HS-5 (cell line): ENCODE measurements at places on chromosomes 4 and X.

- no peak for DNase-seq
Observed at GRCh38 chrX:93695981-93696380, 22.0 kb downstream of the FAM133A start.

- no peak for DNase-seq
Observed at GRCh38 chr4:87849612-87850011, 16.8 kb downstream of the MEPE start.

DNA sequence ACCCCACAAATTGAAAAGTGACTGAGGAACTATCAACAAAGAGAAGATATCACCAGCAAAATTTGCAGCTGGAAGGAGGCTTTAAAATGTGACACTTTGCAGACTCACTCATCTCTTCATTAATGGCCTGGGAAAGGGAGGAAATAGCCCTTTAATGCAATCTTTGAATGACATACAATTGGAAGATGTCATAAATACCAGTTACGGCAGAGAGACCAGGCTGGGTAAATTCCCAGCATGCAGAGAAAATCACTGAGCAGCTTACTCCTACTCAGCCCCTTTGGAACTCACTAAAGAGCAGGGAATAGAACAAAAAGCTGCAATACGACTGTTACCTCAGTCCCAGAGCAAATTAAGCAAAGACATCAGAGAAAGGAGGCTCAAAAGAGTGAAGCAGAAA is 238.9 kb downstream of the HS3ST1 start:
- DNase-seq, result no peak

DNA sequence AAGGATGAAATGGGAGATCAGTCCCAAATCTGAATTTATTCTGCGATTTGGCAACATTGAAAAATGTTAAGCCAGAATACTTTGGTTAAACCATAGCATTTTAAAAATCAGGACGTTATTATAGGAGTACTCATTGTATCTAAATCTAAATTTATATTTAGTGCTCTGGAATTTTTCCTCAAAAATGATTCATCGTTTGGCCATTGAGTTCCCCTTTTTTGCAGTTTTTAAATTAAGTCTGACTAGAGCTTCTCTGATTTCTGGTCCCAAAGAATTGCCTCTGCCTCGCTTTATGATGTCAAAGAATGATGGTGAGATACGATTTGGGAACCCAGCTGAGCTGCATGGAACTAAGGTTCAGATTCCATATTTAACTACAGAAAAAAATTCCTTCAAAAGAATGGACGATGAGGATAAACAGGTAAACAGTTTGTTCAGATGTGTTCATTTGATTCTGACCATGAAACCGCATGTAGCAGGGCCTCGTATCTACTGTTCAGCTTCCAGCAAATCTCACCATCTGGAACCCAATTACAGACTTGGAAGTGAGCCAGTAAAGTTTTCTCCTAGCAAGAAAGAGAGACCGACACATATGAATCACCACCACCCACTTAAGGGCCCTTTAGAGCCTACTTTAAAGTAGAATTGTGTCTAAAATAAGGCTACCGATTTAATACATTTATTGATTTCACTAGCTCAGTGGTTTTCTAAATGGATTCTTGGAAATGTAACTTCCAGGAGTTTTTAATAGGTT is 75.6 kb downstream of the REPS2 start:
- DNase-seq, result no peak

- no peak for DNase-seq
Observed at GRCh38 chr4:121370729-121371325, 10.0 kb downstream of the QRFPR start.

GRCh38 chrX:149849787-149850186 is 31.2 kb upstream of the MAGEA8 start:
- DNase-seq, result no peak

- peak; percentile 20 for DNase-seq
Observed at GRCh38 chr4:184534511-184535391, 60.4 kb upstream of the IRF2 start.

GRCh38 chr4:128715616-128716015 is 93.9 kb upstream of the JADE1 start:
- DNase-seq, result peak; percentile 8

- no peak for DNase-seq
Observed at GRCh38 chrX:110251526-110251925, 66.4 kb downstream of the AMMECR1 start.

- DNase-seq, result no peak
Observed at GRCh38 chrX:118630848-118631247, 96.6 kb upstream of the IL13RA1 start.

- DNase-seq, result no peak
Observed at GRCh38 chr4:188341428-188341827, 202.2 kb downstream of the TRIML1 start.

DNA sequence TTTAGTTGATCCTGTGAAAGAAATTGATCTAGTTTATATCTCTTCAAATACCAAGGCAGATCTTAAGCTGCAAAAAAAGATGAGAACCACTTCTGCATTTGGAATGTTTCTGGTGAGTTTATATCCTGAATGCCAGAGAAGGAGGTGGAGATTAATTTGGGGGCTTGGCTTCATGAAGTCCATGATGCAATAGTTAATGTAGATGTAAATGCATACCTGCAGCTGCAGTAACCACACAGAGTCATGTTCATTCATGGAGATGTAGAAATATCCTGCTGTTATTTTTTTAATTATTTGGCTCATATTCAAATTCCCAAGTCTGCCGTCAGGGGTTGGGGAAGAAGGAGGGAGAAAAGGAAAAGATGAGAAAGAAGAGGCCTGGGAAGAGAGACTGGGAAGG is at the start of gene SULT1E1:
TSS of gene SULT1E1 (minus strand) at position 94 of the 400 bp plus-strand sequence. CDS start 2,501 bp downstream, outside the sequence.
- DNase-seq, result no peak

- DNase-seq, result no peak
Observed at GRCh38 chr4:77072195-77072753, 3.5 kb downstream of the CCNI start.

DNA sequence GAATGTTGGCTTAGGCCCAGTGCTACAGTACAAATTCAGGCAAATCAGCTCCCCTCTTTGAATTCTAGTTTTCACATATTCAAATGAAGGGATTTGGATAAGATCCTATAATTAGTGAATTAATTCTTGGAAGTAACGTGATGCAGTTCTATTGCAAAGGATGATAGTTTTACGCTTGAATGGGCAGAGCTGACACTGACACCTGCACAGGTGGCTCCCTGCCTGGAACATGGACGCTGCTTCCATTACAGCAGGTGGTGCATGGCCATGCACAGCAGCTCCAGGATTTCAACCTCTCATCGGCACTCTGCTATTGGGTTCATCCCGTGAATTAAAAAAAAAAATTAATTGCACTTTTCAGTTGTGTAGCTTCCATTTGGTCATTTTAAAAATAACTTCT is 28.4 kb upstream of the RPS6KA6 start:
- no peak for DNase-seq

- no peak for DNase-seq
Observed at GRCh38 chr4:172042714-172043114, 229.5 kb downstream of the GALNTL6 start.

GRCh38 chr4:26806331-26806730 is 54.3 kb upstream of the STIM2 start:
- no peak for DNase-seq

DNA sequence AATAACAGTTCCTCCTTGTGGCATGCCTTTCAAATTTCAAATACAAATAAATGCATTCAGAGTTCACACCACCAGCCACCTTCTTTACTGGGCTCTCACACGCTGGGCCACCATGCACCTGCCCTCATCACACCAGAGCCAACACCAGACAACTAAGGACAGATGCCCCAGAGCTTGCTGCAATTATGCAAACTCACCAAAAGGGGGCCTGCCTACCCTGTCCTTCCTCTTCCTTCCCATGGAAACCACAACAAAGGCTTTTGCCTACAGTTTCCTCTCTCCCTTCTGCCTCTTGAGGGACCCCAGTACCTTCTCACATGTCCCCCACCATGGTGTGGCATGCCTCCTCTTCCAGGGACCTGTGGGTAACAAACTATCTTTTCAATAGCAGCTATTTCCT is 1333.9 kb upstream of the TENM3 start:
- no peak for DNase-seq

GRCh38 chrX:39258331-39258730 is 457.1 kb downstream of the MID1IP1 start:
- DNase-seq, result no peak

- DNase-seq, result no peak
Observed at GRCh38 chr4:78545275-78546246, 6.0 kb upstream of the ANXA3 start.

GRCh38 chr4:145276050-145276449 is 95.7 kb upstream of the OTUD4 start:
- no peak for DNase-seq

GRCh38 chrX:110043506-110043905 is 40.6 kb downstream of the TMEM164 start:
- DNase-seq, result no peak

DNA sequence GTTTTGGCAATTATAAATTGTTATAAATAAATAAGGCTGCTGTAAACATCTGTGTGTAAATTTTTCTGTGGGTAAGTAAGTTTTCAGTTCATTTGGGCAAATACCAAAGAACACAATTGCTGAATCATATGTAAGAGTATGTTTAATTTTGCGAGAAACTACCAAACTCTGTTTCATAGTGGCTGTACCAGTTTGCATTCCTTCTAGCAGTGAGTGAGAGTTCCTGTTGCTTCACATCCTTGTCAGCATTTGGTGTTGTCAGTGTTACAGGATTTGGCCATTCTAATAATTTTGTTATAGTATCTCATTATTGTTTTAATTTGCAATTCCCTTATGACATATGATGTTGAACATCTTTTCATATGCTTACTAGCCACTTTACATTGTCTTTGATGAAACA is 48.4 kb downstream of the ARFIP1 start:
- no peak for DNase-seq

GRCh38 chrX:112844250-112844649 is 3.6 kb upstream of the AMOT start:
- DNase-seq, result no peak

DNA sequence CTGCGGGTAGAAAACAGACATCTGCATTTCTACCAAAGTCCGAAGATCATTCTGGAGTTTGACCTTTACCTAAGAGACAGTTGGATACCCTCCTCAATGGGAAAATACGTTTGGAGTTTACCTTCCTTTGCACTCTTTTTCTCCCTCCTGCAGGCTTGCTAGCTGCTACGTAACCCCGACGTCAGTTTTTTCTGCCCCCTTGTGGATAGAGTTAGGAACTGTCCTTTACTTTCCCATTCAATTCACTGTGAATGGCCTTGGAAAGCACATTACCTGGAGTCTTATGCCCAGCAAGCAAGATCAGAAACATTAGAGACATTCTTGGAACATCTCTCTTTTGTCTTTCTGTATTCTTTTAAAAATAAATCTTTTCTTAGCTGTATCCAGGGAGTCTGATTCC is 250.7 kb downstream of the NAP1L3 start:
- DNase-seq, result no peak

GRCh38 chrX:16488959-16489358 is 161.0 kb upstream of the S100G start:
- DNase-seq, result no peak
